HFFc6 (cell line): ENCODE measurements at places on chromosomes 5 and 9.

GRCh38 chr5:110734101-110734500 is 4.7 kb upstream of the SLC25A46 start:
- no peak overlapping the region for H3K4me3 ChIP-seq
- peaks cover 17% of the 10 kb centered on the region for H3K4me1 ChIP-seq
- H3K27ac ChIP-seq, result no peak overlapping the region
- DNase-seq, result no peak

- peak overlapping the region; percentile 49; the same call in 1 of the 2 replicates for H3K4me3 ChIP-seq
- peak; percentile 42 for DNase-seq
- H3K27ac ChIP-seq, result peak overlapping the region; percentile 43
- H3K36me3 ChIP-seq, result peaks cover 85% of the 10 kb centered on the region
Observed at GRCh38 chr9:110942522-110942921, 95.7 kb downstream of the LPAR1 start.

DNA sequence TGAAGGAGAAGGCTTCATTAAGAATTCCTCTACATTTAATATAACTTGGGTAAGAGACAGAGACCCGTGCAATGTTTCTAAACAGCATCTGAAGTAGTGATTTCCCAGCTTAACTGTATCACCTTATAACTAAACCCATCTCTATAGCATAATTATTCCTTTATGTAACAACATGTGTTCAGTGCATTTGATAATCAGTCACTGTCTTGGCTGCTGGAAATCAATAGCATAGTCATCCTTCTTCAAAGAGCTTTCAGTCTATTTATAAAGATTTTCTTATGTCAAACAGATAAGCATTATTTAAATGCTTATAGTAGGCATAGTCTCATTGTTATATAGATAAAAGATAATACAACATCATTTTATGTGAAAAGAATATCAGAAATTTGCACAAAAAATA is 80.1 kb upstream of the TYRP1 start:
- H3K27ac ChIP-seq, result no peak overlapping the region
- no peaks in the 10 kb centered on the region for H3K4me1 ChIP-seq
- H3K27me3 ChIP-seq, result no peaks in the 10 kb centered on the region
- DNase-seq, result no peak

- H3K36me3 ChIP-seq, result peaks cover 7% of the 10 kb centered on the region; the same call in 1 of the 2 replicates
- peak overlapping the region; percentile 47 for H3K4me3 ChIP-seq
- H3K27me3 ChIP-seq, result 0 out of 2 replicates have a peak, but pooled peaks cover 3% of the 10 kb centered on the region
- H3K4me1 ChIP-seq, result peaks cover 61% of the 10 kb centered on the region
Observed at GRCh38 chr9:2019723-2020122, 4.6 kb downstream of the SMARCA2 start.
